ENCODE measurements at places on chromosomes 3 and 15. TPM values are rescaled to one million over a fixed set of nuclear protein-coding genes. Genes with fewer than 3 reads are reported as not detected.

DNA sequence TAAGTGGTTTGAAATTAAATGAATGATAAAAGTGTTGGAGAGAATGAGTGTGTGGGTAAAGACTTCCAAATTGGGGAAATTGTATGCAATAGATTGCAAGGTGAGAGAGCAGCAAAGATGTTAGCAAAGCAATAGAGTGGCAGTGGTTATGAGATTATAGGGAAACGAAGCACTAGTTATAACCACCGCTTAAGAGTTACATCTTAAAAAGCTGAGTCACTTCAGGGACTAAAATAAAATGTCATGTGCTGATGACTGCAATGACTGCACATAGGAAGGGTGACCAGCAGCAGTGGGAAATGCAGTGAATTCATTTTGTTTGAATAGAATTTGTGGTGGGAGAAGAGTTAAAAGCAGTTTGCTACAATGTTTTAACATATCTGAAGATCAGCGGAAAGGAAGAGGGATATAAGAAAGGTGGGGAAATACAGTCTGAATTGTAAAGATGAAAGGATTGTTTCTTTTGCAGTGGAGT is 127.3 kb downstream of the RAP2B start:
- DNase-seq = no peak

LCTL gene
- total RNA-seq = 6.4 TPM

DNA sequence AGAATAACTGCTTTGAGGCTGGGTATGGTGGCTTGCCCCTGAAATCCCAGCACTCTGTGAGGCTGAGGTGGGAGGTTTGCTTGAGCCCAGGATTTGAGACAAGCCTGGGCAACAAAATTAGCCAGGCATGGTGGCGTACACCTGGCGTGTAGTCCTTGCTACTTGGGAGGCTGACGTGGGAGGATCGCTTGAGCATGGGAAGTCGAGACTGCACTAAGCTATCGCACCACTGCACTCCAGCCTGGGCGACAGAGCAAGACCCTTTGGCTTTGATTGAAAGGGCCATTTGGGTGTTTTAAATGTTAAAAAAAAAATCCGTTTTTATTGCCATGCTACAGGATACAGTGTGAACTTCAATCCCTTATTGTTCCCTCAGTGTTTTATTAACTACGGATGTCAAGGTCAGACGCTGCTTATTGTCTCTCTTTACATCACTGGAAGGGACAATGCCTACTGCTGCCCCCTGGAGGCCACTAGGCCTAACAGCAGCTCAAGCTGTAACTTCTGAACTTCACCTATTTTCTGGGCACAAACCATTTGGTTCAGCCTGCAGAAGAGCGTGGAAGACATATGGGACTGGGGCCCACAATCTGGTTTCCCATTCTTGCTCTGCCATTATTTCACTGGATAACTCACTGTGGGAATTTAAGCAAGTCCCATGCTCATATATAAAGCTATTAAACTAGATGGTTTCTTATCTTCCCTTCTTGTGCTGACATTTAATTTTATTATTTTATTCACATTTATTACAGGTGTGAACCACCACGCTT is 15.3 kb upstream of the IREB2 start:
- peak; percentile 78 for DNase-seq

FHIT gene
- total RNA-seq = 3.2 TPM

DNA sequence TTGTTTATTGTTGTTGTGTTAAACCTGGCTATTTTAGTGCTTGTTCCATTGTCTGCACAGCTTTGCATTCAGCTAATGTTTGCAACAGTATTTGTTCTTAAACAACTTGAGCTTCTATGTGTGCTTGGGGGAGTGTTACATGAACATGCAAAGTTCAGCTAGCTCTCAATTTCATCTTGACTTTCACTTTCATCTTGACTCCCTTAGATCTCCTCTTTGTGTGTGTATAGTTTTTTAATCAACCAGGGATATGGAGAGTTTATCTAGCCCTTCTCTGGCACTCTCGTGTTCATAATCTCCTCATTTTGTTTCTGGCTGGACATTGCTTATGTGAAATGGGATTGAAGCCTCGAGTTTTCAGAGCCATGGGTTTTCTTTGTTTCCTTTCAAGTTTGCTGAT is 212.4 kb upstream of the ZBTB20 start:
- DNase-seq = no peak

DNA sequence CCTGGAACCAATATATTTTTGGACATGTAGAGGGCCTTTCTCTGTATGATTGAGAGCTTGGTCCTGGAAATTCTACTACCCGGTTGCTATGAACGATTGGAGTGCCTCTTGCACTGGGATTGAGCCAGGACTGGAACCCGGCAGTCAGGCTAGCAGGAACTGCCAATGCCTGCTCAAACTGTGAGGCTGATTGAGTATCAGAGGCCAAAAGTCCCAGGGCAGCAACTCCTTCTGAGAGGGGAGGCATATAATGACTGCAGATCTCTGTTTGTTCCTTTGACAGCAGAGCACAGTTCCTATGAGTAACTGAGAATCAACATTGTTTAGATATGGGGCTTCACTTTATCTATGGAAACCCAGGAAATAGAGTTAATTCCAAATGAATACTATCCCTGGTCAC is 12.9 kb downstream of the IQCH start:
- DNase-seq = no peak

CCR1 gene
- not detected for total RNA-seq

DNA sequence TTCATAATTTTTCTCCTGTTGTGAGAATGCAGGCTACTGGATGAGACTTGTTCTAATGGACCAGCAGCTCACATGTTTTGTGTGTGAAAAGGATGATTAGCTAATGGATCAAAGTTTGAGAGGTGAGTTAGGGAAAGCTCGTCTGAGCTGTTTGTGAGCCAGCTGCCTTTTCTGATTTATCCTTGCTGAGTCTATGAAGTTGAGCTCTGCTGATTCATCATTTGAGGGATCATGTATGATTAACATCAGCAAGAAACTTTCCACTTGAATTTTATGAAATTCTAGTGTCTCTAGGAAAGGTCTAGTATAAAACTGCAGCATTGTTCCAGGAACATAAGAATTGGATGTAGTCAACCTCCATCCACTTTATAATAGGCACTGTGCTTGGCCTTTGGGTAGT is 698.7 kb downstream of the NTRK3 start:
- no peak for DNase-seq

CNTN4 gene
- total RNA-seq = 2.2 TPM

SLC28A1 gene
- not detected for total RNA-seq

- no peak for DNase-seq
These were observed 210.9 kb downstream of the ZIC1 start for GRCh38 chr3:147619921-147620560.

DNA sequence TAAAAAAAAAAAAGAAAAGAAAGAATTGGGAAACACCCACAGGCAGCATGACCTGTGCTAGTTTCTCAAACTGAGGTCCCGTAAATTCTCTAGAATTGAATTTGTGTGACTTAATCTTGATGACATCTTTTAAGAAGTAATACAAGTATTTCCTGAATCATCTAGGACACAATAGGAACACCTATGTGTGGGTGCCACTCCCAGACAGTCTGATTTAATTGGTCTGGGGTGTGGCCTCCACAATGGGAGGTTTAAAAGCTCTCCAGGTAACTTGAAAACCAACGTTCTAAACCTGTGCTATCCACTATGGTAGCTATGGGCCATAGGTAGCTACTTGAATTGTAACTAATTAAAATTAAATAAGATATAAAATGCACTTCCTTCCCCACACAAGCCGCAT is 28.1 kb downstream of the CFAP92 start:
- no peak for DNase-seq

GRCh38 chr15:61654918-61655317 is 405.3 kb downstream of the VPS13C start:
- no peak for DNase-seq

DNA sequence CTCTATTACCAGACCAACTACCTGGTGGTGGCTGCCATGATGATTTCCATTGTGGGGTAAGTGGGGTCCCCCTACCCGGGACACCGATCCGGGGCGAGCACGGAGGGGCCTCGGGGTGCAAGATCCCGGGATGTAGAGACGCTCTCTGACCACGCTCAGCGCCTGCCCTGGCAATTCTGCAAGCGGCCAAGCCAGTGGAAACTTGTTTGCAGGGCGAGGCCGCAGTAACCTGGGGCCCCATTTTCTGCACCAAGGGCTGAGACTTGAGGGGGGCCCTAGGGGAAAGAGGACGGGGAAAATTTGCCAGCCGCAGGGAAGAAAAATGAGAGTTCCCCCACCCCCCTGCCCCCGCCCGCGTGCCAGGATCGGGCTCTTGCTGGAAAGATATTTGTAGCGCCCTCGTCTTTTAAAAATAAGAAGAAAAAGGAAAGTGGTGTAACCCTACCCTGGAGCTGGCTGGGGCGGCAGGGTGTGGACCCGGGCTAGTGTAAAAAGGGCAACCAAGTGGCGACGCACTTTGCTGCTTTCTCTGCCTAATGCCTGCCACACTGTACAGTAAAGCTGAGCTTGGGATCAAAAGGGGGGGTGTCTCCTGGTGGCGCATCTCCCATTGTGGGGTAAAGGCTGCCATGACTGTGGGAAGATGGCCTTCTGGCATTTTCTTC is 563 bp downstream of the ARL6IP5 start:
- no peak for DNase-seq

- DNase-seq = no peak
These were observed 38.3 kb downstream of the LRRFIP2 start for GRCh38 chr3:37136067-37136466.

GRCh38 chr3:4045756-4046155 is 246.5 kb downstream of the LRRN1 start:
- DNase-seq = no peak

DNA sequence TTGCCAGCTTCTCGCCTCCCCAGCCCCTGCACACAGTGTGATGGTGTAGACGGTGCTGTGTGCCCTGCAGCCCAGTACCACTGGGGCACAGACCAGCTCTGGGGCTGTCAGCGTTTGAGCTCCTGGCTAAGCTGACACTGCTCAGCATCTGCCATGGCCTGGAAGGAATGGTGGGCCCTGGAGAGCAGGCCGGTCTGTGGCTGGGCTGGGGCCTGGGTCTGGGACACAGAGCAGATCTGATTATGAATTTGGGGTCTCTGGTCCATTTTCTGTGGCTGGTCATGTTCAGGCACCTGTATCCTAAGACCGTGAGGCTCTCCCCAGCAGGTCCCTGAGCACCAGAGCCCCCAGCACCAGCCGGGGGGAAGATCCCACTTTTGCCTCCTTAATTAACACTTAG is 34.7 kb downstream of the HCN4 start:
- DNase-seq = no peak

DNA sequence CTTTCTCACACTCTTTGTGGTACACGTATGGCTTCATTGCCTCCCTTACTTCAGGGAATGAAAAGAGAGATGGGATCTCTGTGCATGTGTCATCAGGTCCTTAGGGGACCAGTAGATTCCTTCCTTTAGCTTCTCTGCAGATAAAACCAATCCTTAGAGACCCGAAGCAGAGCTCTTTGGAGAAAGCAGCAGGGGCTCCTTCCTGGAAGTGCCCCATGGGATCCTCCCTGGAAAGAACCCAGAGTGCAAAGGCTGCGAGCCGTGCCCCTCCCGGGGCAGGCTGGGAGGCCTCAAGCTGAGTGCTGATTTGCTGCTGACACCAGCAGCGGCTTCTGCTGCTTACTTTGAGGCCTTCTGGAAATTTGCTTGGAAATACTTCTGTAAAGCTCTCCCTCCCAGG is 328.6 kb upstream of the RGMA start:
- DNase-seq = no peak

DNA sequence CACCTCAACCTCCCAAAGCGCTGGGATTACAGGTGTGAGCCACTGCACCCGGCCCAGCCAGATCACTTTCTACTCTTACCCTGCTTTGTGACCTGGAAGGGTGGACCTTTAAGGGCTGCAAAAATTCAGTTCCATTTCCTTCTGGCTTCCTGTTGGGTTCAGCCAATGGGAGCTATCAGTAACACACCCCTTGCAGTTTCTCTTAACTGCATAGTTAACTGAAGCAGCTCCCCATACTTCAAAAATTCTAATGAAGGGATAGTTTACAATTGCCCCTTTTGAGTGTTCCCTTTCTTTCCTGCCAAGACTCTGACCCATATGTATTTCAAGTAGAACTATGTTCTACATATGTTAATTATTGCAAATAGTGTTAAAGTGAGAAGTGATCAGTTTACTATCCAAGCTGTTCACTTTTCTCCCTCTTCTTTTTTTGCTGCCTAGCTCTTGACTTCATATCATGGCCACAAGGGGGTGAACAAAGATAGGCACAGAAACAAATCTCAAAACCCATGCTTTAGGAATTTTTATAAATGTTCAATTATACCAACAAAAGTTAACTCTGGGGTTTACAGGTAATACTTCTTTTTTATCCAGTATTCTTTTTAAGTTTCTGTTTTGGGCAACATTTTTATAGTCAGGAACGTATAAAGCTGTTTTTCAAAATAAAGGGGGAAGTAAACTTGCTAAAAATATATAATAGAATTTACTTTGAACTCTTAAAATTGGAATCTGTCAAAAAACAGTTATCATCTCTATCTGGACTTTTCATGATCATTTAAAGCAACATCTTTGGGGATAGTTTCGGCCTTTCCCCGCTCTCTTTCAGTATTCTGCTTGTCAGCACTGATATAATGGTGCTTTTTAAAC is 8.1 kb downstream of the PGBD4 start:
- DNase-seq = no peak

DNA sequence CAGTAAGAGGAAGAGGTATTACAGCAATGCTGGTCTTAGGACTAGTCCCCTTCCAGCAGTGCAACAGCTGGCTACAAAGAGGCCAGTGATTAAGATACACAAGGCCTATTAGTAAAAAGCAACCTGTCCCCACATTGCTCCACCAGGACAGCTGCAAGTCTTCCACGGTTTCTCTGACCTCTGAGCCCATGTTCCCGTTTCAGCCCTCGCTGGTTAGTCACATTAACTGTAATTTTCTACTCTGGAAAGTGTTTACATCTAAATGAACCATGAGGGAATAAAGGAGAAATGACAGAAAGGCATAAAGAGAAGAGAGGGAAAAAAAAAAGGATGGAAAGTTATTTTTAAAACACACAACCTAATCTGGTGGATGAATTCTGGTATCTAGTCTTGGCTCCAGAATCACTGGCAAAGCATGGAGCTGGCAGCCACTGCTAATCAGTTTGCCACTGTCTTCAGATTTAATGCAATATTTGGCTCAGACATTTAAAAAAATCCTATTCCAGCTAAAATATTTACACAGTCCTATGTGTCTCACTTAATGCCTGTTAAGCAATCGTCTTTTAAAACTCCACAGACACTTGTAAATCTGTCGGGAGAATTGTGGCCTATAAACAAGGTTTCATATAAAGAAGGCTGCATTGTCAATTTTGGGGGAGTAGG is 154.9 kb downstream of the GREM1 start:
- no peak for DNase-seq

- no peak for DNase-seq
These were observed 10.8 kb downstream of the GATA2 start for GRCh38 chr3:128482175-128482574.

SERINC4 gene
- total RNA-seq = not detected

DNA sequence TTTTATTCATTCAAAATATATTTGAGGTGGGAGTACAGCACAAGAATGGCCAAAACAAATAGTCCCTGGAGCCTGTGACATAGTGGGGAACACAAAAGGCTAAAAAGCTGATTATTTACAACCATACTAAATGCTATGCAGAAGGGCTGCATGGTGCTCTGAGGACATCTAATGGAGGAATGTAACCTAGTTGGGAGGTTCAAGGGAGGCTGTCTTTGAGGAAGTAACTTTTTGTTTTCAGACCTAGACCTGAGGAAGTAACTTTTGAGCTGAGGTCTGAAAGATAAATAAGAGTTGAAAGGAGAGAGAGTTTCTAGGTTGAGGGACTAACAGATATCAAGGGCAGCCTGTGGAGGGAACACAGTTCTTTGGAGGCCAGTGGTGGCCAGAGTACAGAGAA is 34.8 kb upstream of the RASA2 start:
- no peak for DNase-seq
